MCF 10A (cell line): ENCODE measurements at places on chromosomes 4 and X.

- DNase-seq: no peak
Measured at GRCh38 chr4:11910812-11911211, 482.1 kb upstream of the HS3ST1 start.

DNA sequence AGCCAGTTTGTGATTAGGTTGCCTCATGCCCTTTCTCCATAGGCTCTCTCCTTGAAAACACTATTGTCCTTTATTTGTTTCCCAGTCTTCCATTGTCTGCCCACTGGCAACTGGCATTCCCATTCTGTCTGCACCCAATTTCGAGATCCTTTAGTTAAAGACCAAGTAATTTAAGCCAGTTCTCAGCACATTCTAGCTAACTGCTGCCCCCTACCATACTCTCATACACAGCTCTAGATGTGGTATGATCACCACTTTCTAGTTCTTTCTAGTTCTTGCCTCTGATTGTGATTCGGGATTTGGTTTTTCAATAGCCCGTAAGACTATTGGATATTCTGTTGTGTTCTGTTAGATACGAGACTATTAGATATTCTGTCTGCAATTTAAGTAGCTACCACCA is 135.8 kb upstream of the TRPC5 start:
- no peak for DNase-seq

DNA sequence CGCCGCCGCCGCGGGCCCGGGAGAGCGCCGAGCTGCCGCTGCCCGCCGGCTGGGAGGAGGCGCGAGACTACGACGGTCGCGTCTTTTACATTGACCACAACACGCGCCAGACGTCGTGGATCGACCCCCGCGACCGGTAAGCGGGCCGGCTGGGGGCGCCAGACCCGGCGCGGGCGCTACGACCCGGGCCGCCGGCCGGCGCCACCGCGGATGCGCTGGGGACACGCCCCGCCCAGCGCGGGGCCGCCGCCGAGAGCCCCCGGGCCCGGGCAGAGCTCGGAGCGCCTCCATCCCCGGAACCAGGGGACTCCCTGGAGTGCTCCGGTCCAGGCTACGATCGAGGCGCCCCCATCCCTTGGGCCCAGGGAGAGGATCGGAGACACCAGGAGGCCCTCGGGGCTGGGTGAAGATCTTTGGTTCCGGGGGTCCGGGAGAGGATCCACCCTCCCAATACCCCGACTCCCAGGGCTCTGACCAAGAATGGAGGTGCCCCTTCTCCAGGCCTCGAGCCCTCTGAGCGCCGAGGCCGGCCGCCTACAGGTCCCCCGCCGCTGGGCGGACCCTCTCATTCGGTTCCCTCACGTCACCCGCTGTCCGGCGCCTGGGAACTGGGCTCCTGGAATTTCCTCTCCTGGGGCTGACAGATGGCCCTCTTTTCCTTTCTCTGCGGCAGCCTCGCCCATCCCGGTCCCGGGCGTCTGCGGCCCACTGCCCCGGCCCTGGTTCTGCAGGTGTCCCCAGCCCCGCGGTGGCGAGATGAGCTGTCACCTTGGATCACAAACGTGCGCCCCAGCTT is 48.8 kb downstream of the CLDN34 start:
- no peak for DNase-seq

DNA sequence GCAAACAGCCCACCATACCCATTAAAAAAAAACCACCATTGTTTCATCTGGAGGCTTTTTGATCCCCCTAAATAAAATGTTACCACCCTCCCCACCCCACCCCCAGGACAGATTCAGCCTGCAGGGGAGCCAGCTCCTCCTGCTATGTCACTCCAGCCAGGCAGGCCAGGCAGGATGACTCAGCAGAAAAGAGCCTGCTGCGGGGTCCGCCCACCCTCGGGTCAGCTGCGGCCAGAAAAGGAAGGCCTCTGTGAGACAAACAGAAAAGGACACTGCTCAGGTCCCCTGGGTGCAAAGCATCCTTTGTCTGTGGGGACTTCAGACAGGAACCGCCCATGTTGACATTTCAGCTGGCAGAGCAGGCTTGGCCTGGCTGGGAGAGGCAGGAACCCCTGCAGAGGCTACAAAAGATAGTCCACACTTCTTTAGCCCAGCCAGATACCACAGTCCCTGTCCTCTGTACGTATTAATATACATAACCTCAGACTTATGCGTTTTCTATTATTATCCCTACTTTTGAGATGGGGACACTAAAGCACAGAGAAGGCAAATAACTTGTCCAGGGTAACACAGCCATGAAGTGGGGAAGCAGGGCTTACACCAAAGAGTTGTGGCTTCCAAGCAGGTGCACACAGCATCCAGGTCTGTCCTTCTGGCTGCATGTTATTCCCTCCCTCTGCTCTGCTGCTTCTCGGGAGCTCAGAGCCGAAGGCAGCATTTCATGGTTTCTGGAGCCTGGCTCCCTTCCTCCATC is 147.7 kb downstream of the CPEB2 start:
- peak; percentile 69 for DNase-seq

- no peak for DNase-seq
Measured at GRCh38 chr4:141885112-141885511, 248.7 kb downstream of the IL15 start.

- DNase-seq: peak; percentile 64
Measured at GRCh38 chr4:150518559-150518958, 63.4 kb upstream of the MAB21L2 start.

GRCh38 chrX:150044556-150044955 is 106.3 kb upstream of the EOLA2 start:
- no peak for DNase-seq

DNA sequence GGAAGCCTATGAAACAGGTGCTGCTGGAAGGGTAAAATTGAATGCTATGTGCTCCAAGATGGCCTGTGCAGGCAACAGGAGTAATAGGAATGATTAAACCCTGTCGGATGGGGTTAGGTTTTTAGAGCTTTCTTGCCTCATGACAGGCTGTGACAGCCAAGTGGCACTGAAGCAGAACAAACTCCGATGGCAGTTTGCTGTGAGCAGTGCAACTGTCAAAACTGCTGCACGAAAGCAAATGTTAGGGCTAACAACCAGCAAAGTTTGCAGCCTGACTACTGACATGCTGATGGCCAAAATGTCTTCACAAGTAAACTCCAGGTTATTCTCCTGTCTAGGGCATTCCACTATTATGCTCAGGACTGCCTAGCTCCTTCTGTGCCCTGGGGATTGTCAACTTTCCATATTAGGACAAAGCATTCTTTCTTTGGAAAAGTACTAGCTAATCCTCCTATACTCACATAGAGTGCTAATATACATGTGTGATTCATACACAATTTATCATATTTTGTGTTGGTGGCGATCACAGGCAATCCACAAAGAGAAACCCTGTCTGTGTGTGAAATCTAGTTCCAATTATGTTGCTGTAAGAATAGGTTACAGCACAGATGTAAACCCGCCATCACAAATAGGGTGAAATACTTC is 486.6 kb upstream of the TENM3 start:
- no peak for DNase-seq

DNA sequence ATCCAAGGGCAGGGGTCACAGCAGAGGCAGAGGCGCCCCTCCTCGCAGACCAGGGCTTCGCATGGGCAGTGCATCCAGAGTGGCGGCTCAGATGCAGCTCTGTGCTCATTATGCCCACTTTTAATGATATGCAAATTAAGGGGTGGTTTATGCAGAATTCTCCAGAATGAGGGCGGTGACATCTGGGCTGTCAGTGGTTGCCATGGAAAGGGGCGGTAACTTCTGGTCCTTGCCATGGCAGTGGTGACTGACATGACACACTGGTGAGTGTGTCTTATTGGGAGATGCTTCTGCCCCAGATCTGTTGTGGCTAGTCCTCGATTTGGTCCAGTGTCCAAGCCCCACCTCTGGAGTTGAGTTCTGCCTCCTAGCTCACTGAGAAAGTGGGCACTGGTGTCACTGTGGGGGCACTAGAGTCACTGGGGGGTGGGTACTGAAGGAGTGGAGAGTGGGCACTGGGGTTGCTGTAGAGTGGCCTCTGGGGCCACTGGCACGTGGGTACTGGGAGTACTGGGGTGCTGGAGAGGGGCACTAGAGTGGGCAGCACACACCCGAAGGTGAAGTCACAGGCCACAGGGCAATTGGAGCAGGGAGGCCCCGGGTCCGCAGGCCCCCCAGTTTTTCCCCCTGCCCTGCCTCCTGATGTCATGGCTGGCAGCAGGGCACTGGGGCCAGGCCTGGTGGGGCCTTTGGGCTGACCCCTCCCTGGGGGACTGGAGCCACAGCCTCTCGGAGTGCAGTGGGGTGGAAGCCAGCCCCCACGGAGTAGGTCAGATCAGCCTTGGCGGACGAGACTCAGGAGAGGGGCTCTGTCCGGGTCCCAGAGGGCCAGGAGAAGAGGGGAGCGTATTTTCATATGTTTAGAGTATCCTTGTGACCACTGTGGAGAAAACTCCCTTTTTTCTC is 98.6 kb upstream of the NKX1-1 start:
- no peak for DNase-seq

DNA sequence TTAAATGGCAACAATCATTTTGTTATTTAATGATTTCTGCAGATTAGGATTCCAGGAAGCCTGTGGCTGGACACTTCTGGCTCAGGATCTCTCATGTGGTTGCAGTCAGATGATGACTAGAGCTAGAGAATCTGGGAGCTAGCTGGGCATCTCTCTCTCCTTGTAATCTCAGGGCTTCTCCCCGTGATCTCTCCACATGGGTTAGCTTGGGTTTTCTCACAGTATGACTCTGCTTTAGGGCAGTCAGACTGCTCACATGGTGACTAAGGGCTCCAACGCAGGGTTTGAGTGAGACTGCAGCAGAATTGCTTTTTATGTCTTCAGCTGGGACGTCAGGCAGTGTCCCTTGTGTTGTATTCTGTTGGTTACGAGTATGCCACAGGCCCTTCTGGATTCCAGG is 361.4 kb downstream of the CBLL2 start:
- no peak for DNase-seq

GRCh38 chr4:87251106-87251505 is 30.7 kb upstream of the KLHL8 start:
- DNase-seq: no peak

GRCh38 chr4:145217349-145217748 is 37.0 kb upstream of the OTUD4 start:
- no peak for DNase-seq

GRCh38 chrX:35726176-35726575 is 72.0 kb upstream of the MAGEB16 start:
- DNase-seq: peak; percentile 56
